T47D (cell line): ENCODE measurements at places on chromosomes 3 and 15.

- no peak for DNase-seq
Measured at GRCh38 chr3:8872261-8872660, 91.0 kb downstream of the RAD18 start.

GRCh38 chr3:99325402-99325801 is 313.0 kb upstream of the COL8A1 start:
- no peak for DNase-seq

- no peak for DNase-seq
Measured at GRCh38 chr3:55161231-55161630, 233.4 kb upstream of the LRTM1 start.

DNA sequence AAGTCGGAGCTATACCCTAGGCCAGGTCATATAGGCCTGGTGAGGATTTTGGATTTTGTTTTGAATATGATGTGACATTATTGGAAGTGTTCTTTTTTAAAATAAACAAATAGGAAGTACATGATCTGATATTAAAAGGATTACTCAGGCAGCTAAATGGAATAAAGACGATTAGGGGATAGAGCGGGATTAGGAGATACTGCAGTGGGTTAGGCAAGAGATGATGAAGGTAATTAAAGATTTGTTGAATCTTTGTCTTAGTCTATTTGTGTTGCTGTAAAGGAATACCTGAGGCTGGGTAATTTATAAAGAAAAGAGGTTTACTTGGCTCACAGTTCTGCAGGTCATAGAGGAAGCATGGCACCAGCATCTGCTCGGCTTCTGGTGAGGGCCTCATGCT is 21.3 kb downstream of the KIF15 start:
- no peak for DNase-seq

DNA sequence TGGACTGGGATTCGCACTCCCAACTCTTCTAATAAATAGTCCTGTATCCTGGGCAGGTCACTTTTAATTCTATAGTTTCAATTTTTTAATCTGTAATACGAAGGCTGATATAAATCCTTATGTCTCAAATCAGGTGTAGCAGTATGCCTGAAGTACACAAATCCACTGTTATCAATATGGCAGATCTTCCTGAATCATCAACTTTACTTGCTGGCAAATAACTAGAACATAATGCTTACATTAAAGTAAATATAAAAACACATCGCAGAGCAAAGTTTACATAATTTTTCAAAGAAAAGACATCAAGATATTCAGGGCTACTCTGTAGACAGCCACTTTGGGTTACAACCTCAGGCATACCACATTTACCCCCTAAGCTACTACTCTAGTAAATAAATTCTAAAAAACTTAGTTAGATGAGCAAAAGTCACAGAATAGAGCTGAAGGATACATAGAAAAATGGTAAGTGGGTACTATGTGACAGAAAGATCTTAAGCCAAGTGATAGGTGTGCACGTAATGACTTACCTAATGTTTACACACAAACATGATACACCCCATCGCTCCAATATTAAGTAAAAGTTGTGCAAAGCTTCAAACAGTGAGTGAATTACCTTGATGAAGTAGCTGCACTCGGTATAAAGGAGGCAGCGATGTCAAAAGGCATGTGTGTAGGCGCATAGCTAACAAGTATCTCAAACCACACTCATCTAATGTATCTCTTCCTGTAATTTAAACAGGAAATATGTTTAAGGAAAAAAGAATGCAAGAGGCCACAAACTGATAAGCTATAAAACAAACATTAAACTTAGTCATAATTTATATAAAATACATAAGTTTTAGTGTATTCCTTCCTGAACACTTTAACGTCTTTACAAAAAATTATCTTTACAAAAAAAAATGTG is 127.9 kb downstream of the DMXL2 start:
- peak; percentile 6 for DNase-seq

DNA sequence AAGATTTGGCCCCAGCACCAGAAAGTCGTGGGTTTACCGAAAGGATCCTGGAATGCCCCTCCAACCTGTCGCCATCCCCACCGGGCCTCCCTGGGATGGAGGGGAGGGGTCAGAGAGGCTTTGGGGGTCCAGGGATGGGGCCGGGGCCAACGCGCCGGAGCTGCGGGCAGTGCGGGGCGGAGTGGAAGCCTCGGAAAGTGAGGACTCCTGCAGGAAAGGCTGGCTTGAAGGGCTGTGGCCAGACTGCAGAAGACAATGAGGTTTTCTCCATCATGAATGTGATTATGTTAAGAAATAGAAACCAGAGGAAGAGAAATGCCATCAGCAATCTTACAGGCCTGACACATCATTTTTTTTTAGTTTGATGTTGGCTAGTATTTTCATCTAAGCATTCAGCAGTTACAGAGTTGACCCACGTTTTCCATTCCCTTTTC is 738 bp downstream of the YEATS2 start:
- peak; percentile 83 for DNase-seq

- DNase-seq: no peak
Measured at GRCh38 chr3:108130701-108131474, 40.1 kb upstream of the CD47 start.

GRCh38 chr15:55320963-55321362 is 1.9 kb downstream of the PIGB start:
- no peak for DNase-seq

DNA sequence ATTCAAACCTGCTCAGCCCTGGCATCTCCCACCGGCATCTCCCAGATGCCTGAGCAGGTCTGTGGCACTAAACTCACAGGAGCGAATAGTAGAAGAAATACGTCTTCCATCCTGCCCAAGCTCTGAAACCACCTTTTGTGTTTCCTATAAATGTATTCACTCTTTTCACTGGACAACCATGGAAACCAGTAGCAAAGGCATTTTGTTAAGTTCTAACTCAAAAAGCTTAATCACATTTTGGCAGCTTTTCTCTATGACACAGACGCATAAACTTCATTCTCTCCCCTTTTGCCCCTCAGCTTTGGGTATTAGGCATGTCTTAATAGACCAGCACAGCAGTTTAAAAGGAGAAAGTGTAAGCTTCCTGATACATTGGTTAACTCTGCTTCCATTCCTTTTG is 24.5 kb upstream of the ARNT2 start:
- DNase-seq: no peak

DNA sequence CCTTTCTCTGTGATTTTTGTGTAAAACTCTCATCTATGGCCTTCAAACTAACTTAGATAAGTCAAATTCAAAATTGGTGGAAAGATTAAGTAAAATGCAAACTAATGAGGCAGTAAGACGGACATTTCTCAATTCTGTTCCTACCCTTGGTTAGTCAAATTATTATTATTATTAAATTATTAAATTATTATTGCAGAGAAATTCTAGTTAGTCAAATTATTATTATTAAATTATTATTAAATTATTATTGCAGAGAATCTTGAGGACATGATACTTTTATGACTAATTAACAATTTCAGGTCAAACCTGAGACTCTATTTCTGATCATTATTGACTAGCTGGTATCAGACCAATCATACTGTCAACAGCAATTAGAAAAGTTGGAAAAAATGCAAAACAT is 845.0 kb upstream of the NECTIN3 start:
- DNase-seq: no peak

- DNase-seq: no peak
Measured at GRCh38 chr15:84582583-84583157, 18.1 kb upstream of the ZSCAN2 start.

DNA sequence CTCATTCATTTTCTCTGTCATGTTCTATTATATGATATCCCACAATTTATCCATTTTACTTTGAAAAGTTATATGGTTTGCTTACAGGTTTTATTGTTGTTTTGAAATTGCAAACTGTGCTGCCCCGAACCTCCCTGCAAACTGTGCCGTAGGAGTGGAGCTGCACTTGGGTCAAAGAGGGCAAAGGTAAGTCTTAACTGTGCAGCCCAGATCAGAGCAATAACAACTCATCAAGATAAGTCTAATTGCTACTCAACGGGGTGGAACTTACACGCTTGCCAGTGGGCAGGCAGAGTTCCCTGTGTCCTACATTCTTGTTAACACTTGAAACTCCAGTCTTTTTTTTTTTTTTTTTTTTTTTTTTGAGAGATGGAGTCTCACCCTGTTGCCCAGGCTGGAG is 33.2 kb downstream of the ZDHHC19 start:
- no peak for DNase-seq

GRCh38 chr3:42014458-42014920 is 52.6 kb upstream of the ULK4 start:
- no peak for DNase-seq

DNA sequence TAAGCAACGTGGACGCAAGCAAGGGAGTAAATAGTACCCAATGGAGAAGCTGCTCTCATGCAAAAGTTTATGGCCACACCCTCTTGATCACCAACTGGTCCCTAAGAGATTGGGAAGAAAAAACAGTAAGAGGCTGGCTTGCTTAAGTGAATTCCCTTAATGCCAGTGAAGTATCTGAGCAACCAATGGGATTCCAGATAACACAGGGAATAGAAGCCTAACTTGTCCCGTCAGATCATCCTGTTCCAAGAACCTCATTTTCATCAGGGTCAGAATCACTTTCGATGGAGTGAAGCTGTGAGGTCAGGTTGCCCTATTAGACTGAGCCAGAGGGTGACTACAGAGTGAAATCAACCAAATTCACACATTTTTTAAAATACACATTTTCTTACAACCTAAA is 104.3 kb downstream of the CD47 start:
- DNase-seq: peak; percentile 39

- DNase-seq: no peak
Measured at GRCh38 chr3:38002940-38003339, 12.4 kb downstream of the VILL start.

DNA sequence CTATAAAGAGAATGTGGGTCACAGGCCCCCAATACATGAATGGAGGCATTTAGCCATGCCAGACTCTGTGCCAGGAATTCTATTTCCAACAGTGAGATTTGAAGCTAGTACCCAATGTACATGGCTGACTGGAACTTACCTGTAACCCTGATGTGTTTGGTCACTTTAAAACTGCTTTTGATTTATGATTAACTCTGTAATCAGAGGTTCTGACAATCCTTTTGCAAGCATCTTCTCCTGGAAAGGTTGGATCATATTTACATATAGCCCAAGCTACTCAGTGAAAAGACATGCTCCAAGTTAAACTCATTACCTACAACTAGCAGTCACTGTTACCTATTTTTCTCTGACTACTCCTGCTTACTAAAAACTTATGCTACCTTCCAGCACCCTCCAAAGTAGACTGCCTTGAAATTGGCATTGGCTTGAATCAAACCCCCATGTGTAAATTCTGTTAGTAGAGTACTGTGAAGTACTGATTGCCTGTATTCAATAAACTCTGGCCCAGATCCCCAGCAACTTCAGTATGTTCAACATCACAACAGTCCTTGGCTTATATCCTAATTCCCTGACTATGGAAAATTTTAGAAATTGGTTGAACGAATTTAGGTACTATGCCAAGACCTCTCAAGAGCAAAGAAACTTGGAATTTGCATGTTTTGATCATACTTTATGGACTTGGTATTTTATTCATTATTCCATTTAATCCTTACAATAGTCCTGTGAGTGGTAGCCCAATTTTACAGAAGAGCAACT is 665.6 kb upstream of the NECTIN3 start:
- DNase-seq: no peak

DNA sequence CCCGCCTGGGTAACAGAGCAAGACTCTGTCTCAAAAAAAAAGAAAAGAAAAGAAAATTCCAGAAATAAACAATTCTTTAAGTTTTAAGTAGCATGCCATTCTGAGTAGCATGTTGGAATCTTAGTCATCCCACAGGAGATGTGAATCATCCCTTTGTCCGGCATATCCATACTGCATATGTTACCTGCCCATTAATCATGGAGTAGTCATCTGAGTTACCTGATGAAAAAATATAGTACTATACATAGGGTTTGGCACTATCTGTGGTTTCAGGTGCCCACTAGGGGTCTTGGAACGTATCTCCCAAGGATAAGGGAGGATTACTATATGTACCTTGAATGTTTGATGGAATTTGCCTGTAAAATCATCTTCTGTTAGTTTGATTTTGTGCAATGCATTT is 6.3 kb upstream of the CCR4 start:
- DNase-seq: no peak

DNA sequence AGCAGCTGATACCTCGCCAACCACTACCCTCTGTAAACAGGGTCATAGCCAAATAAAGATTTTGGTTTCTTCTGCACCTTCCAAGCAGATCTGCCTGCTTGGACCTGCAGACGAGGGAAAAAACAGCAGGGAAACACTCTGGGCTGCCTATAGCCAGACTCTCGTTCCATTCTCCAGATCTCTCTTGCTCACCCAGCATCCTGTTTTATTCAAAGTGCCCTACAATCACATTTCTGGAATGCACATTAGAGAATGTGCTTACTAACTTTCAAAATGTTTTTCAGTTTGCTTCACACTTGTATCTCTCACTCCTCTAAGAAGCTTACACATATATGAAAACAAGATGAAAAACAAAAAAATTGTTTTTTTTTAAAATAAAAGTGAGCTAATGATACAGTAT is 71.4 kb downstream of the MLH1 start:
- no peak for DNase-seq

DNA sequence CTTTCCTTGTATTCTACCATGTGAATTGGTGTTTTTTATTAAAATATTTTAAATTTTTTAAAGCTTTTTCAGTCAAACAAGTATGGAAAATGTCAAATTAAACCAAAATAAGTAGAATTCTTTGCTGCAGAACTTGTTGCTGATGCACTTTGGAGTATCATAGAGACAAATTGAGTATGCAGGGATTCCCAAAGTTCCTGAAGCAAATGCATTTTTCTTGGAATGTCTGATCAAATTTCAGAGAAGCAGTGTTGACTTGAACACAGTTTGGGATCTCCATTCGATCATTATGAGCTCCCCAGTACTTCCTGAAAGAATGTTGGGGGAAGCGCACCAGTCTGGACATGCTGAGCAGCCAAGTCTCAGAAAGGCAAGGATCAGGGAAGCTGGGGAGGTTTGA is 517.8 kb upstream of the CFAP20DC start:
- DNase-seq: no peak

- DNase-seq: no peak
Measured at GRCh38 chr3:194255252-194256039, 95.7 kb downstream of the CPN2 start.

- peak; percentile 18 for DNase-seq
Measured at GRCh38 chr3:66989860-66990696, 8.0 kb upstream of the KBTBD8 start.

- no peak for DNase-seq
Measured at GRCh38 chr3:66242788-66243464, 22.1 kb downstream of the SLC25A26 start.

GRCh38 chr3:171840811-171841619 is 2.1 kb upstream of the TMEM212 start:
- DNase-seq: no peak

GRCh38 chr3:43074482-43074881 is 31.4 kb downstream of the POMGNT2 start:
- DNase-seq: no peak

- no peak for DNase-seq
Measured at GRCh38 chr15:73918784-73919183, 7.5 kb upstream of the LOXL1 start.

GRCh38 chr3:139627759-139628158 is 50.0 kb downstream of the NMNAT3 start:
- no peak for DNase-seq

DNA sequence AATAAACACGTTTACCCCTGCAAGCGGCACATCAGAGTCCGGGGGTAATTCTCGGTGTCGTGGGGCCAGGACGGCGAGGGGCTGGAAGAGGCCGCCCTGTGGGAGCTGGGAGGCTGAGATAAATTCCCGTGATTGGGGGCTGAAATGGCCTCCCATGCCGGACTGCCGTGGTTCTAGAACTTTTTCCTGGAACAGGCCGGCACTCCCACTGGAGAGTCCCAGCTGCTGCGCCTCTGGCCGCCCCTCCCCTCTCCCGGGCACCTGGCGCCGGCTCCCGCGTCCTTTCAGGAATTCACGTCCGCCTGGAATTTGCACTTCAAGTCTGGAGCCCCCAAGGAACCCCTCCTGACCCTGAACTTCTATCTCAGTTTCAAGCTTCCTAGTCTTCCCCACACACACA is 10.8 kb upstream of the LRRC2 start:
- no peak for DNase-seq
